Sigmoid colon (tissue), 7 donors: ENCODE measurements at places on chromosomes 6 and 20. TPM values are rescaled to one million over a fixed set of nuclear protein-coding genes. Genes with fewer than 3 reads are reported as not detected.

- no peaks in the 10 kb centered on the region for H3K27me3 ChIP-seq
- no peaks in the 10 kb centered on the region for H3K36me3 ChIP-seq
- H3K27ac ChIP-seq: no peak overlapping the region
- peak; percentile 54 for DNase-seq
Measured at GRCh38 chr20:62049342-62050165, 16.1 kb downstream of the TAF4 start.

GRCh38 chr6:137660296-137660731 is 166.1 kb upstream of the OLIG3 start:
- H3K27ac ChIP-seq: no peak overlapping the region
- DNase-seq: no peak
- H3K4me3 ChIP-seq: no peak overlapping the region
- no peaks in the 10 kb centered on the region for H3K4me1 ChIP-seq
- no peaks in the 10 kb centered on the region for H3K36me3 ChIP-seq

GRCh38 chr6:165543781-165544180 is 119.3 kb downstream of the PDE10A start:
- no peak for DNase-seq
- H3K4me1 ChIP-seq: no peaks in the 10 kb centered on the region
- no peak overlapping the region for H3K4me3 ChIP-seq
- no peaks in the 10 kb centered on the region for H3K36me3 ChIP-seq
- H3K27me3 ChIP-seq: no peaks in the 10 kb centered on the region

GRCh38 chr20:63974402-63975200 is 4.8 kb downstream of the SAMD10 start:
- no peaks in the 10 kb centered on the region for H3K27me3 ChIP-seq
- no peak overlapping the region for H3K27ac ChIP-seq
- peaks cover 26% of the 10 kb centered on the region for H3K4me1 ChIP-seq
- peak; percentile 69 for DNase-seq
- H3K4me3 ChIP-seq: no peak overlapping the region
- no peaks in the 10 kb centered on the region for H3K36me3 ChIP-seq

DNA sequence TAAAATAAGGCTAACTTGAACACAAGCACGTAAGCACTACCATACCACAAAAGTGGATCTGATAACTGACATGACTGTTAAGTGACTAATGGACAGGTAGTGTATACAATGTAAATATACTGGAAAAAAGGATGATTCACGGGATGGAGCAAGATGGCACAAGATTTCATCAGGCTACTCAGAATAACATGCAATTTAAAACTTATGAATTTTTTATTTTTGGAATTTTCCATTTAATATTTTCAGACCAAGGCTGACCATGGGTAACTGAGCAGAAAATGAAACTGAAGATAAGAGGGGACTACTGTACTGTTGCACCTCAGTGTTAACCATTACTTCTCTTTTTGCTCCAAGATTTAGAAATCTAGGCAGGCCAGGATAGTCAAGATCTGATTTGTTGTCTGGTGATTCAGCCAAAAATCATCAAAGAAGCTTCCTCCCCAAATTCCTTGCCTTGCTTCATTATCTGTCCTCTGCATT is 45.4 kb downstream of the TPBG start:
- no peaks in the 10 kb centered on the region for H3K4me1 ChIP-seq
- H3K27me3 ChIP-seq: no peaks in the 10 kb centered on the region
- no peak overlapping the region for H3K4me3 ChIP-seq
- no peak for DNase-seq
- H3K27ac ChIP-seq: no peak overlapping the region

- peak overlapping the region; percentile 25 for H3K4me3 ChIP-seq
- H3K27me3 ChIP-seq: no peaks in the 10 kb centered on the region
- H3K36me3 ChIP-seq: no peaks in the 10 kb centered on the region
- no peak for DNase-seq
- no peak overlapping the region for H3K27ac ChIP-seq
- no peaks in the 10 kb centered on the region for H3K4me1 ChIP-seq
Measured at GRCh38 chr6:97669191-97670031, 386.4 kb upstream of the MMS22L start.

- no peaks in the 10 kb centered on the region for H3K27me3 ChIP-seq
- peaks cover 18% of the 10 kb centered on the region for H3K4me1 ChIP-seq
- no peak overlapping the region for H3K4me3 ChIP-seq
- no peak overlapping the region for H3K27ac ChIP-seq
Measured at GRCh38 chr6:138086573-138087196, 20.5 kb downstream of the PERP start.

DNA sequence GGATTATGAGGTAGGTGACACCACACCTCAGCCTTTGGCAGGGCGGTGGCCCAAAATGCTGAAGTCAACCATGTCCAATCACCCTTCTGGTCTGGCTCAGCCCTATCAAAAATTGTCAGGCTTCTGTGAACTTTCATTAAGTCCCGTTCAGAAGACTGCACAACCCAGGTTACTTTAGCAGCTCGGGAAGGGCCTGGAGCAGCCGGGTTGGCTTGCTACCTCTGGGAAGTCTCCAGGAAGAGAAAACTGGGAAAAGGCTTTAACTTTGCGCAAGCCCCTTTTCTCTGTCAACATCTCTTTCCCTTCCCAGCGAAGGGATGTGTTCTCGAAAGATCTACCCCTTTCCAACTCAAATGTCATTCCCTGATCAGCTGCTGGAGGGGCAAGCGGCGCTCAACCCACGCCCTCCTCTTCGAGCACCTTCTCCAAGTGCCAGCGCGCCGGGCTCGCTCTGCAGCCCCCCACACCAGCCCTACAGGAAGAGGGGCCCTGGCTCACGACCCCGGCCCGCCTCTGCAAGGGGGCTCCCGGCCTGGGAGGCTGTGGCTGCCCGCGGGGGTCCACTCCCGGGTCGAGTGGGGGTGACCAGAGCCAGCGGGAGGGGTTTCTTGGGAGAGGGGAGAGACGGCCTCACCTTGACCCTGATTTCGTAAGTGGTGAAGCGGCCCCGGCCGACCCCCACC is 573 bp downstream of the SNX3 start:
- H3K27ac ChIP-seq: peak overlapping the region; percentile 93
- peak overlapping the region; percentile 88 for H3K4me3 ChIP-seq
- H3K4me1 ChIP-seq: peaks cover 24% of the 10 kb centered on the region
- H3K27me3 ChIP-seq: no peaks in the 10 kb centered on the region
- DNase-seq: peak; percentile 67
- H3K36me3 ChIP-seq: no peaks in the 10 kb centered on the region

DNA sequence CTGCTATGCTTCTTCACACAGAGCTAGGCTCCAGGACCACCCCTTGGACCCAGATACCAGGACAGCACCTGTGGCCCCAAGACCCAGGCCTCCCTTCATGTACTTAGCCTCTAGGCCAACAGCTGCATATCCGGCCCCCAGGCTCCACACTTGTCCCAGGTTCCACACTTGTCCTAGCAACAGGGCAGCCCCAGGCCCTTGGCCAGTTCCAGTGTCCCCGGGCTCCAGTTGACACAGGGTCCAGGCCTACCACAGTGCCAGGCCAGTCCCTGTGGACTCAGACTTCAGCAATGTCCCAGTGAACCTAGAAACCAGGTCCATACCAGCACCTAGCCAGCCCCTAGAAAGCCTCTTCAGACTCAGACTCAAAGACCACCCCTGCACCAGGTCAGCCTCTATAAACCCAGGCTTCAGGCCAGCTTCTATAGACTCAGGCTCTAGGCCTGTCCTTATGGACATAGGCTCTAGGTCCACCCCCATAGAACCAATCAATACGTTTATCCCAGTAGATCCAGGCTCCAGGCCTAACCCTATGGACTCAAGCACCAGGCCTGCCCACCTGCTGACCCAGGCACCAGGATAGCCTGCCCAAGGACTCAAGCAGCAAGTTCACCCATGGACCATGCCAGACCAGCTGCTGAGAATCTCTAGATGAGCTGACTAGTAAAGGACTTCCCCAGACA is 46.3 kb downstream of the RCAN2 start:
- H3K4me1 ChIP-seq: peaks cover 4% of the 10 kb centered on the region
- H3K27ac ChIP-seq: no peak overlapping the region
- no peaks in the 10 kb centered on the region for H3K36me3 ChIP-seq
- no peaks in the 10 kb centered on the region for H3K27me3 ChIP-seq

- no peak for DNase-seq
- H3K4me1 ChIP-seq: peaks cover 19% of the 10 kb centered on the region
- H3K36me3 ChIP-seq: no peaks in the 10 kb centered on the region
- H3K27me3 ChIP-seq: no peaks in the 10 kb centered on the region
Measured at GRCh38 chr6:7973584-7973983, 63.0 kb upstream of the TXNDC5 start.

- no peak for DNase-seq
- H3K4me1 ChIP-seq: no peaks in the 10 kb centered on the region
- H3K27ac ChIP-seq: no peak overlapping the region
- H3K27me3 ChIP-seq: no peaks in the 10 kb centered on the region
- no peaks in the 10 kb centered on the region for H3K36me3 ChIP-seq
- H3K4me3 ChIP-seq: no peak overlapping the region
Measured at GRCh38 chr6:125904871-125905270, 51.7 kb upstream of the HINT3 start.

- no peak overlapping the region for H3K27ac ChIP-seq
- no peaks in the 10 kb centered on the region for H3K27me3 ChIP-seq
- no peaks in the 10 kb centered on the region for H3K36me3 ChIP-seq
- peaks cover 6% of the 10 kb centered on the region for H3K4me1 ChIP-seq
Measured at GRCh38 chr6:424741-425417, 33.3 kb downstream of the IRF4 start.

KIF6 gene
- polyA plus RNA-seq: 0.32 TPM

TRIM10 gene
- 2.7 TPM for polyA plus RNA-seq
